Neuronal stem cell (in vitro differentiated cells): ENCODE measurements at places on chromosomes 2 and 18.
A peak's percentile ranks its signal among the peaks of the same experiment; 100 is the strongest.

- DNase-seq = no peak
These were observed 455.4 kb upstream of the HNMT start for GRCh38 chr2:137508739-137509384.

- DNase-seq = no peak
These were observed 935.1 kb downstream of the SLC4A3 start for GRCh38 chr2:220562375-220563140.

- no peak for DNase-seq
These were observed 138.4 kb downstream of the MBP start for GRCh38 chr18:76994086-76994654.

DNA sequence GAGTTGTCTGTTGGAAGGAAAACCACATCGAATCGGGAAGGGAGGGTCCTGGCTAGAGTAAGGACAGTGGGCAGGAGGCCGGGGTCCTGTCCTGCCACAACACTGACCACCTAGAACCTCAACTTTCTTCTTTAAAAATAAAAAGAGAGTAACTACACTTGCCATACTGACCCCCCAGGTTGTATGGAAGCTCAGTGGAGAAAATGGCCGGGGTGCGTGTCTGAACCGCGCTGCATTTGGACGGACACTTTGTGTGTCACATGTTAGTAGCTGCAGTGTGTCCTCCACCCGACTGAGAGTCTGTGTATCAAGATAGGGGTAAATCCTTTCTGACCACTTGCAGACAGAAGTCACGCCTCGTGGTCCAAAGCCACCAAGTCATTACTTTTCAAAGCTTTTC is 87.0 kb downstream of the GBX2 start:
- DNase-seq = no peak

- no peak for DNase-seq
These were observed 1395.5 kb upstream of the PIK3C3 start for GRCh38 chr18:40559556-40559955.

DNA sequence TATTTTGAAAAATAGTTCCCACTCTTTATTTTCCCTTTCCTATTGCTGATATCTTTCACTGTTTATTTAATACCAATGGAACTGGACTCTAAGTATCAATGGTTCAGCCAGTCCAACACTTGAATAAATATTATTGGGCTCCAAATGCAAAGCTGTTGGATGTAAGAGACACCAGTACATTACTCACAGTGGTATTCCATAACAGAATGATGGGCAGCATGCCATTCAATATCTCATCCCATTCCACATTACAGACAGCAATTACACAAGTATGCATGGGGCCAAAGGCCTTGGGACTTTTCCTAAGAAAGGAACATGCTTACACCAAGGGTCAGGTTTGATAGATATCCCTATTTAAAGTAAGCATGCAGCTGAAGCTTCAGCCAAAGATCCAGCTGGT is 231.9 kb downstream of the RND3 start:
- no peak for DNase-seq

GRCh38 chr2:62884514-62884913 is 166.1 kb upstream of the OTX1 start:
- DNase-seq = no peak

DNA sequence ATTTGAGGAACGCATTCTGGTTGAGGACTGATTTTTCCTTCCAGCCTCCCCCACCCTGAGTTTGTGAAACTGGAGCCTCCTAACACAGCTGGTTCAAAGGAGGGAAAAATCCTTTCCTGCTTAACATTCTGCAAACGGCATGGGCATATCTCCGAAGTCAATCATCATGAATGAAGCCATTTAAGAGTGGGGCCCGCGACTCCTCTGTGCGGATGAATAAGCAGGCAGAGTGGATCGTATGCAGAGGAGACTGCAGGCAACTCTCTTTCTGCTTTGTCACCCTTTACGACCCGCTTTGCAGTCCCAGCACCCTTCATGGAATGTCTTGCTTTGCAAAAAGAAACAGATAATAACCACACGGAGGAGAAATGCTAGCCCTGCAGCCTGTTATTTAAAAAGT is 305.2 kb downstream of the CLIP4 start:
- no peak for DNase-seq

- DNase-seq = no peak
These were observed 96.0 kb upstream of the OTOS start for GRCh38 chr2:240236217-240237111.

- DNase-seq = no peak
These were observed 103.0 kb upstream of the DNMT3A start for GRCh38 chr2:25444608-25445270.

DNA sequence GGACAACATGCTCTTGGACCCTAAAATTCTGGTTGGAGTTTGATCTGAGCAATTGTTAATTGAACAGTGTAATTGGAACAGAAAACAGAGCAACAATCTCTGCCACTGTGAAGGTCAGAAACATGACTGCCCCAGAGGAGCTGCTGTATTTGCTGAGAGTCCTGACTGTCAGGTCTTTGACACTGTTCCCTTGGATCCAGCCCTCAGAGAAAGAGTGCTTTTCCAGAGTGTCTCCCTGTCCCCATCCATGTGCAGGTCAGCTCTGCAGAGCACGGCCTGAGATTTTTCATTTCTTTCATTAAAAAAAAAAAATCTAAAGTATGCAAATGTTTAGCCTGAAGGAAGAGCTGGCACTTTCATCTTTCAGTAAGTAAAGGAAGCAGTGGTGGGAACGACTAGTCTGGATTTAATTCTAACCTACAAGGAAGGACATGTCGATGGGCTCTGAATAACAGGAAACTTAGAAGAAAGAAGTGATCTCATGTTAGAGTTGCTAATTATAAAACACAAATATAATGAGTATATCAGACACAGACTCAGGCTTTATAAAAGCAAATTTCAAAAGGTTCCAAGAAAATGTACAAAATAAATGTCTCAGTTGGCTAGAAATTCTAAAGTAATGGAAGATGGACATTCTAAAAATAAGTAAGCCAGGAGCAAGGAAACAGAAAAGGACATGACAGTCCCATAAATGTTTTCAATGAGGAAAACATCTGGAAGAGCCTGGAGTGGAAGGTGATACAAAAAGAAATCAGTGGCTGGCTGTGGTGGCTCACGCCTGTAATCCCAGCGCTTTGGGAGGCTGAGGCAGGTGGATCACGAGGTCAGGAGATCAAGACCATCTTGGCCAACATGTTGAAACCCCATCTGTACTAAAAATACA is 876.5 kb downstream of the EPHA4 start:
- DNase-seq = no peak

DNA sequence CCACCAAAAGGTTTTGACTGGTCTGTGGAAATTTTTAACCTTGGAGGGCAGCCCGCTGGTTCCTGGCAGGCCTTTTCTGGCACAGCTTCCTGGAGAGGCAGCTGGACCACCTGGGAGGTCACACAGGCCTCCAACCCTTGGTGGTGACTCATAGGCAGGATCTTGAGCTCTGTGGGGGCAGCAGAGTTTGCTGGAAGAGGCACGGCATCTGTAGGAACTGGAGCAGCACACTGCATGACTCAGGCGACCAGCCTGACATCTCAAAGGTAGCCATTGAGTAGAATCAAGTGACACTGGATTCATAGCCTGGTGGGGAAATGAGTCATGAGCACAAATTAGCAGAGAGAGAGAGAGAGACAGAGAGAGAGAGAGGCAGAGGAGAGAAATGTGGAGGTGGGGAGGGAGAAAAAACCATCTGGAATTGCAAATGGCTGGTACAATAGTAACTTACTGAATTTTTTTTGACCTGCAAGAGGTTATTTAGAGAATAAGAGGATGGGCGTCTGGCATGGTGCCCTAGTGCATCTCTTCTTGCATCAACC is 57.4 kb downstream of the TRPM8 start:
- DNase-seq = no peak

DNA sequence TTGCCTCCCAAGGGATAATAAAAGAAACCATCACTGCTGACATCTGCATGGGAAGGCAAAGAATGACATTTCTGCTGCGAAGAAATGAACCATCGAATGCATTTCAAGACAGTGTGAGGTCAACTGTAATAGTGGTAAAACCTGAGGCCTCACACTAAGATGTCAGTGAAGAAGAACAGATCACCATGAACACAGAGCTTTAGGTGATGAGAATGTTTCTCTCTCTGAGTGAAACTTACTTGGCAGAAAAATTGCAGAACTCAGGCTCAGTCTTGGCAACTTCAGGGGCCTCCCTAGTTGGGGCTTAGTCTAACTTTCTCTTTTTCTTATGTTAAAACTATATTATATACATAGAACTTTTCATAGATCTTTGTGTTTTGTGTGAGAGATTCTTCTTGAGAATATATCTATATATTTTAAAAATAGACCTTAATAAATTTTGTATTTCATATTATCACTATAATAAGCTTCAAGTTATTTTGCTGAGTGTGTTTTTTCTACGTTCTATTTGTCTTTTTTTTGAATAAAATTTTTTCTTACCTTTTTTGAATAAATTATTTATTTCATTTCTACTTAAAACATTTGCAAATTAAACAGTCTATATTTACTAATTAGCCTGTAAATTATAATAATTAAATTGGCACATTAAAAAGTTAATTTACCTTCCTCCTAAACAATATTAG is 427.5 kb upstream of the TRIB2 start:
- DNase-seq = no peak

GRCh38 chr2:16055848-16056580 is 115.7 kb downstream of the MYCN start:
- DNase-seq = no peak

DNA sequence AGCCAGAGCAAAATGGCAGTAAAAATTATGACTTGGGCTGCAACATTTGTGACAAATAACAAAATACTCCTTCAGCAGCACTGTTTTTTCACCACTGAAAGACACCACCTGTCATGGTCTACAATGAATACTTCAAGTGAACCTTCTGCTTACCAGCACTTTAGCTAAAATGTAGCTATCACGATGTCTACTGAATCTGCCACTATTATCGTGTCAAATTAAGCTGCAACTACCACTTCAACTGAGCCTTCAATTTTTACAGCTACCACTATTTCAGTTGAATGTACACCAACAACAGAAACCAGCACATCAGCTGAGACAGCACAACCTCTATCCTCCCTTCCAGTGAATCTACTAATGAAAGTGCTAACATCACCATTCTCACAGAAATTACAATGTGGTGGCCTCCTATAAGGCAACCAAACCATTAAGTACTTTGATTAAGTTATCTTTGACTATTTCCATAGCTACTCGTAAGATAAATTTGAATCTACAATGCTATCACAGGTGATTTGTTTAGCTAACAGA is 10.8 kb upstream of the DYNAP start:
- DNase-seq = no peak

- DNase-seq = no peak
These were observed 60.7 kb downstream of the USP34 start for GRCh38 chr2:61410185-61410584.

DNA sequence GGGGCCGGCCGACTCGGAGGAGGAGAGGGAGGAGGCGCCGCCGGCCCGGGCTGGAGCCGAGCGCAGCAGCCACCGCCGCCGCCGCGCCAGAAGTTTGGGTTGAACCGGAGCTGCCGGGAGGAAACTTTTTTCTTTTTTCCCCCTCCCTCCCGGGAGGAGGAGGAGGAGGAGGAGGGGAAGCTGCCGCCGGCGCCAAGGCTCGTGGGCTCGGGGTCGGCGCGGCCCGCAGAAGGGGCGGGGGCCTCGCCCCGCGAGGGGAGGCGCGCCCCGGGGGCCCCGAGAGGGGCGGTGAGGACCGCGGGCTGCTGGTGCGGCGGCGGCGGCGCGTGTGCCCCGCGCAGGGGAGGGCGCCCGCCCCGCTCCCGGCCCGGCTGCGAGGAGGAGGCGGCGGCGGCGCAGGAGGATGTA is 316 bp downstream of the CRIM1 start:
- peak; percentile 39 for DNase-seq

GRCh38 chr2:219027511-219028055 is 13.7 kb downstream of the CFAP65 start:
- DNase-seq = no peak

GRCh38 chr2:189858291-189858690 is 74.0 kb downstream of the PMS1 start:
- DNase-seq = no peak

- DNase-seq = no peak
These were observed 98.0 kb downstream of the DYM start for GRCh38 chr18:49362431-49362830.

GRCh38 chr2:65937379-65938160 is 497.4 kb upstream of the MEIS1 start:
- no peak for DNase-seq

DNA sequence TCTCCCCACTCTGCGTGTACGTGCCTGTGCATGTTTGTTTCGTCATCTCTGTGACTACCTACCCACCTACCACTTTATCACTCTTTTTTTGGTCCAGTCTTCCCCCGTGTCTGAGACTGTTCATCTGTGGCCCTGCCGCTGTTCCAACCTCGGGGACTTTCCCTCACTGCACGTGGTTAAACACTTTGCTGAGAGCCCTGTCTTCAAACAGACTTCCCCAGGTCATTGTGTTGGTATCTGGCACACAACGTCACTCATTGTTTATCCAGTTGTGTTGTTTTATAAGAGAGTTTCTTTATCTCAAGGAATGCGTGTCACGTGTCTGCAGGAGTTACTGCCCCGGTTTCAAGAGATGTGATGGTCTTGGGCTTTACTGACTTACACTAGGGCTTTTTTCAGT is 262.0 kb upstream of the RASGRP3 start:
- DNase-seq = no peak

- no peak for DNase-seq
These were observed 137.2 kb downstream of the BCL2 start for GRCh38 chr18:63182310-63182772.

DNA sequence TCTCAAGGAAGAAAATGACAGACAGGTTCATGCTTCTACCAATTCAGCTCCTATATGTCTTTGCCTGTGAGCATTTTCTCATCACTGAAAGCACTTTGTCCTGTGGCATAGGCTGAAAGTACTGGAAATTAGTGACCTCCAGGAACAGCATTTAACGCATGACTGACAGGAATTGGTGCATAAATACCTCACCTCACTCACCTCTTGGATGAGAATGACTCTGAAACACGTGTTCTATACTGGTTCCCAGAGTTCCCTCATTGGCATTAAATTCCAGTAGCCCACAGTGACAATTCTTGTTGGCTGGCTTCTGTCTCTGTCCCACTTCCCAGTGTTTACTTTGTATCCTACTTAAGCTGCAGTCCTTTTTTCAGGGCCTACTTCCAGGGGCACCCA is 83.4 kb upstream of the MAPRE2 start:
- no peak for DNase-seq

- DNase-seq = no peak
These were observed 71.2 kb downstream of the MEP1B start for GRCh38 chr18:32261003-32261402.

DNA sequence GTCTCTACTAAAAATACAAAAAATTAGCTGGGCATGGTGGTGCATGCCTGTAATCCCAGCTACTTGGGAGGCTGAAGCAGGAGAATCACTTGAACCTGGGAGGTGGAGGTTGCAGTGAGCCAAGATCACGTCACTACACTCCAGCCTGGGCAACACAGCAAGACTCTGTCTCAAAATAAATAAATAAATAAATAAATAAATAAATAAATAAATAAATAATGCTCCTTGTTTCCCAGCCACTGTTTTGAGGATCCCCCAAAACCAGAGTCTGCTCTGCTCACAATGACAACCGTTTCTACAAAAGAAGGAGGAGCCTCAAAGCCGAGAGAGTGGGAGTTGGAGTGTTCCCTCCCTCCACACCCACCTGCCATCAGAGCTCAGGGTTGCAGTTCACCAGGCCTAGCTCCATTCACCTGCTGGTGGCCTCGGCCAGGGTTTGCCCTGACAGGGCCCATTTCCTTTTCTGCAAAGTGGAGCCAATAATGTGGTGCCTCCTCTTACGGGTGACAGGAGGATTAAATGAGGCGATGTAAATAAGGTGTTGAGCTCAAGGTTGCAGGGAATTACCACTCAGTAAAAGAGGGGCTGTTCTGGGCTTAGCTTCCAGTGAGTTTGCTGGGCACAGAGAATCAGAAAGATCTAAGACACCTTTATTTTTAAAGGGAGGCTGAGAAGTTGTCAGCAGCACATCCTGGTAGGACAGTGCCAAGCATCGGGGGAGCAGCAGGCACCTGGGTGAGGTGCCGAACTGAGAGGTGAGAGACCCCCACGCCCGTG is 25.5 kb downstream of the CRACDL start:
- no peak for DNase-seq
